CD4-positive, alpha-beta T cell treated with Interleukin-1 beta for 1 hour (primary cell): ENCODE measurements at places on chromosomes 6 and 20.

- no peak for DNase-seq
These were observed 6.6 kb upstream of the SPO11 start for GRCh38 chr20:57323034-57323433.

- peak; percentile 43 for DNase-seq
These were observed 11.7 kb downstream of the HCK start for GRCh38 chr20:32063695-32064094.

DNA sequence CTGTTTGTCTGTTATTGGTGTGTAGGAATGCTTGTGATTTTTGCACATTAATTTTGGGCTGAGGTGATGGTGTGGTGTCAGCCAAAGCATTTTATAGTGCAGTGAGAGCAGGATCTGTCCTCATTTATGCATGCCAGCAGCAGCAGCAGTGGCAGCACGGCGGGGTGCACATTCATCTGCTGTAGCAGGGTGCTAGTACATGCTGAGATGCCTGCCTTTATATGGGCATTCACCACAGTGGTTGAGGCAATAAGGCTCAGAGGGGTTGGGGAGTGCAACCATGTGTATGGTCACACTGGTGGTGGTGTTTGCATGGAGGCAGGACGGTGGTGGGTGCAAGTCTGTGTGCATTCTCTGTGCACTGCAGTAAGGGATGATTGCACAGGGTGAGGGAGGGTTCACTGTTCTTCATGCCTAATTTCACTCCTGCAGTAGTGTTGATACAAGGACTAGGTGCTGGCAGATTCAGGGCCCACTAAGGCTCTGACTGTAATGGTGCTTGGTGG, 129.3 kb upstream of the SYNCRIP start:
- DNase-seq, result no peak

GRCh38 chr6:71197267-71197666, 91.3 kb upstream of the OGFRL1 start:
- DNase-seq, result no peak

GRCh38 chr6:134517145-134517658, 199.3 kb upstream of the SGK1 start:
- DNase-seq, result no peak

GRCh38 chr20:59004493-59004762, 2.6 kb downstream of the CTSZ start:
- no peak for DNase-seq

GRCh38 chr6:11322252-11322885, 89.9 kb upstream of the NEDD9 start:
- DNase-seq, result no peak

GRCh38 chr6:75493400-75494064, at the start of gene FILIP1:
Gene FILIP1, minus strand, starts transcription at chr6:75493800. Its CDS starts 78,828 bp downstream, at chr6:75414972.
- DNase-seq, result no peak

DNA sequence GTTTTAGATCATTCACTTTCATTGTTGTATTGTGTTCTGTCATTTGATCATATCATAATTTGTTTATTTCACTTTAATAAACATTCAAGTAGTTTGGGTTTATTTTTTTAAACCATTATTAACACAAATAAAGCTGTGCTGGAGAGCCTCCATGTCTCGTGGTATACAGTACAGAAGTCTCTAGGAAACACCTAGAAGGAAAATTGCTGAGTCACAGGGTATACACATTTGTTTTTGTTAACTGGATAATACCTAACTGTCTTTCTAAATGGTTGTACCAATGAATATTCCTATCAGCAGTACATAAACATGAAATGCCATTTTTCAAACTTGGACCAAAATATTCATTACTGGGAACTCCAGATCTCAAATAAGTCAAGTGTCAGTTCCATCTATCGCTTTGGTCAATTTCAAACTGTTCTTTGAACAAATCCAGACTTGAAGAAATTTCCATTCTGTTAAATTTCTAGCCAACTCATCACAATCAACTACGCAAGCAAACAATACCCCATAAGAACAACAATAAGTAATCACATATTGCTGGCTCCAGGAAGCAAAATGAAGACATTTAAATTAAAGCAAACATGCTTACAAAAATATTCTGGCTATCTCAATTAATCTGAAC, 138.1 kb downstream of the ATXN1 start:
- no peak for DNase-seq

DNA sequence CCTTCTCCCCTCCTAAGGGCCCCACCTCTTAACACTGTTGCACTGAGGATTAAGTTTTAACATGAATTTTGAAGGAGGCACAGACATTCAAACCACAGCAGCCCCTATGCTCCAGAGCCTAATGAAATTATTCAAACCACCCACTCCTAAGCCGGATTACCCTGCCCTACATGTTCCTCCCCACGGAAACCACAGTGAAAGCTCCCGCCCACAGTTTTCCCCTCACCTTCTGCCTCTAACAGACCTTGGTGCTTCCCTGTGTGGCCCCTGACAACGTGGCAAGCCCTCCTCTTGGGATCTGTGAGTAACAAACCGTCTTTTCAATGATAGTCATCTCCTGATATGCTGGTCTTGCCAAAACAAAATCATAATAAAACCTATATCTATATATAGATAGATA, 74.8 kb downstream of the RIN2 start:
- no peak for DNase-seq

DNA sequence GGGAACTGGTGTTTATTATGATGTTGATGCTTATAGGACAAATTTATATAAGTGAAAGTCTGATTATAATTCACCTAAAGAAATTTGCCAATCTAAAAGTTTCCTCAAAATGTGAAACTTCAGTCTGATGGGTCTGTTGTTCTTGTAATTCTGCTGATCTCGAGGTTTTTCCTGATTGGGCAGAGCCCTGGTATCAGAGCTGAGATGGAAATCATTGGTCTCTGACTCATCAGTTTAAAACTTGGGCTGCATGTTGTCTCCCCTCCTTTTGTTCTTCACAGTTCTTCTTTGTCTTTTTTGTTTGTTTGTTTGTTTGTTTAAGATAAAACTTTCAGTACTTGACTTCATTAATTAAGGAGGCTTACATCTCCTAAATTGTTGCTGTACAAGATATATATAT, 5.9 kb downstream of the SMAP1 start:
- no peak for DNase-seq

GRCh38 chr6:159075506-159076228, 30.9 kb upstream of the TAGAP start:
- DNase-seq, result peak; percentile 12

DNA sequence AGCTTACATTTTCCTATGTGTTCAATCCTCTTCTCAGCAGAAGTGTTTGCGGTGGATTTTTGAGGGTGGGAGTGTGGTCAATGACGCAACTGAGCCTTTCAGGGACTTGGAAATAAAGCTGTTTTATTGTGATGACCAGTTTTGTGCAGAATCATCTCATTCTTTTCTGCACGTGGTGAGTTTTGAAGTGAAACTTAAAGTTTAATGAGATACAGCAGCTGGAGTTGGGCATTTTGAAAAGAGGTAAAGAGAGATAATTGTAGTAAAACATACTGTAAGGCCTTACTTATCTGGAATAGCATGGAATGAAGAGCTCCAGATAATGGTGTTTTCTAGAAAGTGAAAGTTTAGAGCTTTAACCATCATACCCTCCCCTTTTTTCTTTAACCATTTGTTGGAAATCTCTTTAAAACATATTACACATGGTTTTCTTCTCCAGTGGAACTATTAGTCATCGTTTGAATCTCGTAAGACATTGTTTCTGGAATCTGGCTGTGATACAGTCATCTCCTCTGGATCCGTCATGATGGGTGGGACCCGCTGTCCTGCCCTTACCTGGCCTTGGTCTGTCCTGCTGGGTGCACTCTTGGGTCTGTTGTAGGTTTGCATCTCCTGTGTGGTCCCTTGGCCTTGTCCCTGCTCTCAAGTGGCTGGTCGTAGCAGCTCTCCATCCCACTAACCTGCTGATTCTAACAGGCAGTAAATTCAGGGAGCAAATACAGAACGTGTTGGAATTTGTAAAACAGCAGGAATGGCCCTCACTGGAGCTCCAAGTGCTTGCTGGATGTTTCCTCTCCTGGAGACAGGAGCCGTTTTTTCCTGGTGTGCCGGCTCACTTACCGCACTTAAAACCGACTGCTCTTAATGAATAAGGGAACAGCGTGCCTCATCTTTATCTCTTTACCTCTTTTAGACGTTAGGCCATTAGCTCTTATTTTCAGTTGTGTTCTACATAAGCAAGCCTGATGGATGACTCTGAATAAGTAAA, 29.8 kb downstream of the UST start:
- no peak for DNase-seq

DNA sequence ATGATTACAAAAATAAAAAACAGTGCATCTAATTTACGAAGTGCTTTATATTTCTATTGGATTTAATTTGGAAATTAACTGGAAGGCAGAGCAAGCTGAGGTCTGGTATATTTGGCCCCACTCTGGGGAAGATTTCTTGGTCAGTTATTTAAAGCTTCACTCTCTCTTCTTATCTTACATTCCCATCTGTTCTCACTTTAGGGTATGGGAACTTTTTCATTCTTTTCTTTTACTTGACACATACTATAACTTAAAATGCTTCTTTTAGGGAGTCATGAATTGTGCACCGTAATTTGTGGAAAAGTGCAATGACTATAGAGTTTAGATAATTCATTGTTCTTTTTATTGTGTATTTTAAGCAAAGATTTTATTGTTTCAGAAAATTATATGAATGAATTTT, 170.4 kb downstream of the BCKDHB start:
- no peak for DNase-seq

DNA sequence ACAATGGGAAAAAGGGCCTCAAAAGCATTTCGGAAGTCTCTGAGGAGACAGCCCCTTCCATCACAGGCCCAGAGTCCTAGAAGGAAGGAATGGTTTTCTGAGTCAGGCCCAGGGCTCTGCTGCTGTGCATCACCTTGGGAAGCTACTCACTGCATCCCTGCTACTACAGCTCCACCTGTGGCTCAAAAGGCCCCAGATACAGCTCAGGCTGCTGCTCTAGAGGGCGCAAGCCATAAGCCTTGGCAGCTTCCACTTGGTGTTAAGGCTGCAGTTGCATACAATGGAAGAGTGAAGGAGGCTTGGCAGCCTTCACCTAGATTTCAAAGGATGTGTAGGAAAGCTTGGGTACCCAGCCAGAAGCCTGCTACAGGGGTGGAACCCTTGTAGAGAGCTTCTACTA, 54.8 kb downstream of the MEI4 start:
- no peak for DNase-seq

DNA sequence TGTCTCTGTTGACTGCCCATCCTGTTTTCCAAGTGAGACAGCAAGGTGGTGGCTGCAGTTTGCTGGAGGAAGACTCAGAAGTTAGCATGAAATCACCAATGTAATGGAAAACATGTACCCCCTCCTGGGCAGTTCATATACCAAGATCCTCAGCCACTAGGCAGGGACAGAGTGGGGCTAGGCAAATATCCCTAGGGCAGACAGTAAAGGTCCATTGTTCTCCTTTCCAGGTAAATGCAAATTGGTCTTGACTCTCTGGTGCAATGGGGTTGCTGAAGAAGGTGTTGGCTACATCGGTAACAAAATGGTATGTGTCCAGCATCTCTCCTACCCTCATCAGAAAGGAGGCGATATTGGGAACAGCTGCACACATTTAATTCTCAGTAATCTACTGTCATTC, 233.6 kb upstream of the SOX4 start:
- DNase-seq, result no peak

DNA sequence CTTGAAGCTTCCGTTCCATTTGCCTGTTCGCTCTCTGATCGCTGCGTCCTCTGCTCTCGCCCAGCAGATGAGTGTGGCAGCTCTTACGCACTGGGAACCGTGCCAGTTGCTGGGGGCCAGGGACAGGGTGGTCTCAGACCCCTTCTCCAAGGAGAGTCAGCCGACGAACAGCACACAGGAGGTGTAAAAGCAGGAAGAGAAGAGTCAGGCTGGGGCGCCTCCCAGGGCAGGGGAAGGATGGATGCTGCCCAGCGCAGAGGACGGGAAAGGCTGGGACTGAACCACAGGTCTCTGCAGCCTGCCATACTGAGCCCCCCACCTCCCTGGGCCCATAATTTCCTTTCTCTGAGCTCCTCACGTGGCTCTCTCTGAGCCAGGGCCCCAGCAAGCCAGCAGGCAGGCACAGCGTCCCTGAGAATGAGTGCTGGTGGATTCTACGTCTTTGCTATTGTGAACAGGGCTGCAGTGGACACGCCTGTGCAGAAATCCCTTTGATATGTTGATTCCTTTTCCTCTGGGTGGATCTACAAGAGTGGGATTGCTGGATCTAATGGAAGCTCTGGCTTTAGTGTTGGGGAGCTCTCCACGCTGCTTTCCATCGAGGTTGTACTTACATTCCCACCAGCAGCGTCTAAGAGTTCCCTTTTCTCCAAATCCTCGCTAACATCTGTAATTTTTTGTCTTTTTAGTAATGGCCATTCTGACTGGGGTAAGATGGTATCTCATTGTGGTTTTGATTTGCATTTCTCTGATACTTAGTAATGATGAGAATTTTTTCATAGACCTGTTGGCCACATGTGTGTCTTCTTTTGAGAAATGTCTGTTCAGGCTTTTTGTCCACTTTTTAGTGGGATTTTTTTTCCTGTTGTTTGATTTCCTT, 104.1 kb downstream of the PSMB1 start:
- no peak for DNase-seq

DNA sequence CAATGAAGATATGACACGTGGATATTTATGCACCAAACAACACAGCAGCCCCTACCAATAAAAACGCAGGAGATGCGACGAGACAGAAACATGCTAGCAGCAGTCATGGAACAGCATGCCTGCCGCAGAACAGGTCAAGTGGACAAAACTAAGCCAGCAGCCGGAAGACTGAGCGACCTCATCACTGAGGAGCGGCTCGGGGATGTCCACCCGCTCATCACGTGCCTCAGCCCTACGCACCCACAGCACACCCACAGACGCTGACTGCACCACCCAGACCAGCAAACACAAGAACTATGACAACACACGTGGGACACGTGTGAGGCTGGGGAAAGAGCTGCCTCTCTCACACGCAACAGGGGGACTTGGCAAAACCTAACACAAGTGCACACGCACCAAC, 81.7 kb downstream of the TAF4 start:
- no peak for DNase-seq

GRCh38 chr6:42724825-42725224, 2.4 kb upstream of the PRPH2 start:
- no peak for DNase-seq

DNA sequence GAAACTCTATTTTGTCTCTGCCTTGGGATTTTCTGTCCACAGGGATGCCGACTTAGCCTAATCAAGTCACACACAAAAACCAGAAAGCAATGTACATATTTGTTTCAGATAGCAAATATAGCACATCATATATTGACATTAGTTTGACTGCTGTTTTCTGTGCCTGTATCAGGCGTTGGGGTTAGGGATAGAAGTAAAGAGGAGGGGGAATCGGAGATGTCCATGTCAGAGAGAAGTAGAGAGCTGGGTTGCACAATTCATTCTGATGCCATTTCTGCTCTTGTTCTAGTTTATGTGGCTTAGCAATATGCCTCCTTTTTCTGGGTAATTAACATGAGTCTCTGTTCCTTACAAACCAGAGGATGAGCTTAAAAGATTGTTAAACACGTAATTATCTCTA, 14.7 kb upstream of the IPCEF1 start:
- no peak for DNase-seq

DNA sequence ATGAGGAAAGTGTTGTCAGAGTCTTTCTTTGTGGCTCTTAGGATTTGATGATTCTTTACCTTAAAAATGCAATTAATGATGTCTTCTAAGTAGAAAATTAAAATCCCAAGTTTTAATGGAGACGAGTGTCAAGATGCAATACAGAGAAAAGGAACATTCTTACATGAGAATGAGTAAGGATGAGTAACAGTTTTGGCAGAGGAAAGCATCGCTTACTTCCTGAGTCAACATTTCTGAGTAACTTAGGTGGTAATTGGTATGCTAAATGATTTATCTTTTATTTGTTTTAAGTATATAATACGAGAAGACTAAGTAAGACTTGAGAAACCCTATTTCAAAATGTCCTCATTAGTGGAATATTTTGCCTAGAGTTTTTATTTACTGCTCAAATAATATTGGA, 101.3 kb downstream of the RTN4IP1 start:
- DNase-seq, result no peak
